SJCRH30 (cell line): ENCODE measurements at places on chromosomes 13 and 19. TPM values are rescaled to one million over a fixed set of nuclear protein-coding genes. Genes with fewer than 3 reads are reported as not detected.

DNA sequence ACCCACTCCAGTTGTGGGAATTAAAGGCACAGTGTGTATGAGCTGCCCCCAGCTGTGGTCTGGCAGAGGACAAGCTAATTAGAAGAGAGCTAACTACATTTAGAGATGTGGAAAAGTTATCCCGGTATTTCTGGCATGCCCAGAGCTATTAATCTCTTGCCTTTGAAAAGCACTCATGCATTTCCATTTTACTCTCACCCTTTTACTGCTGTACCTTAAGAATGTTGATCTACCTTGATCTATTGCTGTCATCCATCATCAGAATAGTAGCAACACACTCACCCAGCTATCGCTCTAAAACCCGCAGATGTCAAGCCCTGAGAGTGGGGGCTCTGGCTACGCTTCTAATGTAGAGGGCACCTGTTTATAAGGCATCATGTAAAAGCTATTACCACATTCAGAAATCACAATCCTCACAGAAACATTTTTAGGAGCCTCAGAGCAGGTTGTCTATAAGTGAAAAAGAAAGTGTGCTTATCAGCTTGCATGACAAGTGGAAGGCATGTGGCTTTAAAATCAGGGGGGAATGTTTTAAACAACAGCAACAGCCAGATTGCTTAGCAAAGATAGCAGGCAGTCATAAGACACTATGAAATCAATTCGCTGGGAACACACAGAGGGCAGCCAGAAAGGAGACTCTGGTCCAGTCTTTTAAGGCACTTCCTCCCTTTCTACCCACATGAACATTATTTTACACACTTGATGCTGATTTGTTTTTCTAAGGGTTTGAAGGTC, 224.2 kb upstream of the IRS2 start:
- no peak for DNase-seq

DNA sequence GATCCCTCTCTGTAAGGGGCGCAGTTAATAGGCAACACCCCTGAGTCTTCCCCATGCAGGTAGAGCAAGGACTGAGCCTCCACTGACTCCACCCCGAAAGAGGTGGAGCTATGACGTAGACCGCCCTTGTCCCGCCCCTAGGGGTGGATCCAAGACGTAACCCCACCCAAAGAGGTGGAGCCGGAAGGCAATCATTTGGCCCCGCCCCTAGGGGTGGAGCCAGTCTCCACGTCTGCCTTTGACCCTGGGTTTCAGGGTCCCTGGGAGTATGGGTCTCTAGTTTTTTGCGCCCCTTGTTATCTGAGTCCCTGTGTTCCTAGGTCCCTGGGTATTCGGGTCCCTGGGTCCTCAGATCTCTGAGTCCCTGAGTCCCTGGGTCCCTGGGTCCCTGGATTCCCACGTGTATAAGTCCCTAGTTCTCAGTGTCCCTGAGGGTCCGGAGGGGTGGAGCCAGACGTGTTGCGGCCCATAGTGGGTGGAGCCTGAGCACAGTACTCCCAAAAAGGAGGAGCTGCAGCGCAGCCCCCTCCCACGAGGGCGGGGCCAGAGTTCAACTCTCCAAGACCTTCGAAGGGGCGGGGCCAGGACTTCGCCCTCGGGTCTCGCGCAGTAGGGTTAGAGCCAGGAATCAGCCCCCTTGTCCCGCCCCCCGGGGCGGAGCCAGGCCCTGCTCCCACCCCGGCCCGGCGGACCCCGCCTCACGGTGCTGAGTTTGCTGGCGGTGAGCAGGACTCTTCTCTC, 5.3 kb downstream of the DENND1C start:
- DNase-seq, result peak; percentile 17

DNA sequence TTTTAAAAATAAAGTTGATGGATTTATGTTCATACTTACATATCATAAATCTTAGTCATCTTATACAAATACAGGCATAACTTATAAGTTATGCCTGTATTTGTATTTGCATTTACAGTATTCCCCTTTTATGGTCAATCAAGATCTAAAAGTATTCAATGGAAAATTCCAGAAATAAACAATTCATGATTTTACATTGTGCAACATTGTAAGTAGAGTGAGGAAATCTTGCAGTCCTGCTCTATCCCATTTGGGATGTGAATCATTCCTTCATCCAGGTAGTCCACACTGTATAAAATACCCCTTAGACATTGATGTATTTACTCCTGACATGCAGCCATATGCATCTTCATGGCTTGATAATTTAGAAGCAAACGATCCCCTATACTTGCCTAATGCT, 795.3 kb downstream of the SLITRK1 start:
- no peak for DNase-seq

DNA sequence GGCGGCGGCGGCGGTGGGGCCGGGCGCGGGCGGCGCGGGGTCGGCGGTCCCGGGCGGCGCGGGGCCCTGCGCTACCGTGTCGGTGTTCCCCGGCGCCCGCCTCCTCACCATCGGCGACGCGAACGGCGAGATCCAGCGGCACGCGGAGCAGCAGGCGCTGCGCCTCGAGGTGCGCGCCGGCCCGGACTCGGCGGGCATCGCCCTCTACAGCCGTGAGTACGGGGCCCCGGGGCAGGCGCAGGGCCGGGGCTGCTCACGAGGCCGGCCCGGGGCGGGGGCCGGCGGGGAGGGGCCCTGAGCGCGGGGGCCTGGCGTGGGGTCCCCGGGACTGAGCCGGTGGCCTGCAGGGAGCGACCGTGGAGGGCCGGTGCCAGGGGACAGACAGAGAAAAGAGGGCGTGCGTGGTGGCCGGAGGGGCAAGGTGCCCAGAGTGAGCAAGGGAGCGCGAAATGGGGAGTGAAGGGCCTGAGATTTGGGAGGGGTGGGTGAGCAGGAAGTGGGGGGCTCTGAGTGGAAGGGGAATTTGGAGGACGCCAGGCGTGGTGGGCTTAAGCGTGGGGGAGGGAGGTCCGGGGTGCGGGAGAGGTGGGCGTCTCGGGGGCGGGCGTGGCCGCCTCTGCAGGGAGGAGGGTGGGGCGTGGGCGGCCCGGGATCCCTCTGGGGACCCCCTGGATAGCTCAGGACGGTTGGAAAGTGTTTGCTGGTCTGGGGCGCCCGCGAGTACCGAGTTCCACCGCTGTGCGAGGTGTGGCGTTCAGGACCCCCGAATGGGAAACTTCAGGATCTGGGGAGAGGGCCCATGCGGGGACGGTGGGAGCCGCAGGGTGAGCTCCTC, 575 bp downstream of the CARM1 start:
- peak; percentile 52 for DNase-seq

DNA sequence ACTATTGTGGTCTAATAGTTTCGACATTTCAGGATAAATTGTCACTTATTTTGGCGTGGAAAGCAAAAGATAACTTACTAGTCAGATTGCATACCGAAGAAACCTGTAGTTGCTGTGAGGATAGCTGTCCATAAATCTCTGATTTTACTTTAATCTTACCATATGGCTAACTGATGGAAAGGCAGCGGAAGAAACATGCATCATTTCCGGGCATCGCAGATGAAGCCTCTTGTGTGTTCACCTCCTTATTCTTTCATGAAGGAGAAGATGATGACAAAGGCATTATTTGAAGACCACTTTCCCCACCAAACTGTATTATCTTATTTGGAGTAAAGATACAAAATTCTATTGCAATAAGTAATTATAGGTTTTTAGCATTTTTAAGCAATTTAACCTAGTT, 763.6 kb upstream of the SLITRK6 start:
- no peak for DNase-seq

- DNase-seq, result no peak
These were observed 18.8 kb downstream of the SMG9 start for GRCh38 chr19:43735957-43736356.

- no peak for DNase-seq
These were observed 33.5 kb upstream of the TMTC4 start for GRCh38 chr13:100707818-100708740.

DNA sequence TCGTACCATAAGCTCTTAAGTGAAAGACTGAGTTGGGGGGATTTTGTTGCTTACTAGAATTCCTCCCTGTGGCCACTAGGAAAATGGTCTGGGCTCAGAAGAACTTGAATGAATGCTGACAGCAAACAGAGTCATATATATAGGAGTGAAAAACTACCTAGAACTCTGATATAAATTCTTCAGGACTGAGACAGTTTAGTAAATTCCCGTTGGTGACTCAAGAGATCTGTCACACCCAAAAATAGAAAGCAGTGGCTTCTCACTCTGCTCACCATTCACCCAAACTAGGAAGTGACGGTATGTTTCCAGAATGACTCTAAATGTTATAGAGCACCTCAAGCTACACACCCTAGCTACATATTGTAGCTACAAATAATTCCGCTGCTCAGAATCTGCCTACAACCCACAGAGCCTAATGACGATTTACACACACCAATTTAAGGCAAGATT, 116.2 kb downstream of the TBC1D4 start:
- DNase-seq, result no peak

DNA sequence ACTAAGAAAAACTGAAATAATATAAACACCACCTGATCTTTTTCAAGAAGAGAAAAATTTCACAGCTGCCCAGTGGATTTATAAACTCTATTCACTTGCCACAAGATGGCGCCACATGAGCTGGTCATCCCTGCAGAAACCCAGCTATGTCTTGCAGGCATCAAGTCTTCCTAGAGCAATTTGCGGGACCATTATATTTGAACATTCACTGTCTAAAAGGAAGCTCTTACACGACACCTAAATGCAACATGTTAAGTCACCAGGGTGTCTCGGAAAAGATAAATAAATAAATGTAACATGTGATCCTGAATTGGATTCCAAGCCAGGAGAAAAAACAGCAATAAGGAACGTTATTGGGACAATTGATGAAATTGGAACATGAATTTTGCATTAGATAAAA, 20.3 kb upstream of the AKT2 start:
- peak; percentile 85 for DNase-seq

DNA sequence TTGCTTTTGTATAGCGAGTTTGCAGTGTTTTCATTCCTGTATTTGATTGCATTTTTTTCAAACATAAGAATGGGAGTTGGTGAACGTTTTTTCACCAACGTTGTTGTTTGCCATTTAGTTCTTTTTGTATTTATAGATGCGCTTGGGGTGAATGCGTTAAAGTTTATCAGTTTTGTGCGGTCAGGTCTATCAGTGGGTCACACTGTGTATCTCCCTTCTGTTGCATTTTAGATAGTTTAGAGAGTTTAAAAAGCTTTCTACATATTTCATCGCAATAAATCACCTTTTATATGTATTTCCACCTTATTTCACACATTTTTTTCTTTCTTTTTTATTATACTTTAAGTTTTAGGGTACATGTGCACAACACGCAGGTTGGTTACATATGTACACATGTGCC, 16.4 kb downstream of the OR7A5 start:
- DNase-seq, result no peak

DNA sequence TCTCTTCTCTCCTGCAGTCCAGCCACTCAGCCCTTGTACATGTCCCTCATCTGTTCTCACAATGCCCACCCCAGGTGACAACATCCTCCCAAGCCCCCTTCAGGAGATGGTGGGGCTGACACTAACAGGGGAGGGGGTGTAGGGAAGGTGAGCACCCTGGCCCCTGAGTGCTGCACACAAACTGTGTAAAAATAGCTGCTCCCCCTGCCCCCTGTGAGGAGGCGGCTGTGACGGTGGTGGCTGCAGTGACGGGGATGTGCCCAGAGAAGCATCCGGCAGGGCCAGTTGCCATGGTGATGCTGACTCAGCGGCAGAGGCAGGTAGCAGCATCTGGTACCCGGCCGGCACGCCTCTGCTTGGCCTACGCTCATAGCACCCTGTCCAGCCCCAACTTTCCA, 13.0 kb upstream of the JUND start:
- DNase-seq, result no peak

DNA sequence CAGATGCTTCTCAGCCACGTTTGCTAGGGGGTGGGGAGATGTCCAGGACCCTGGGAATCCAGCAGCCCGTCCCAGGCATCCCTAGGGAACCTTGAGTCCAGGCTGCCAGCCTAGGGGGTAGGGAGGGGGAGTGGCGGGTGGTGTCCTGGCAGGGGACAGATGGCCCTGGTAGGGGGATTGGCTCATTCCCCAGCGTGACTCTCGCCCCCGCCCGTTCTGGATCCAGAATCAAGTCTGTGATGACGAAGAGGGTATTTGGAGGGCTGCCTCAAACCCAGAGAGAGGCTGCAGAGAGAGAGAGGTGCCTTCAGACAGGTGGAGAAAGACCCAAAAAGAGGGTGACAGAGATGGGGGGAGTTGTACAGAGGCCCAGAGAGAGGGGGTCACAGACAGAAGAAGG, 4.1 kb downstream of the SLC17A7 start:
- no peak for DNase-seq

GRCh38 chr19:46210669-46211068, 18.9 kb upstream of the IGFL1 start:
- no peak for DNase-seq

- no peak for DNase-seq
These were observed 8.4 kb upstream of the ZNF433 start for GRCh38 chr19:12043752-12044422.

GRCh38 chr19:11587302-11587974, 9.8 kb upstream of the ZNF627 start:
- peak; percentile 73 for DNase-seq

DNA sequence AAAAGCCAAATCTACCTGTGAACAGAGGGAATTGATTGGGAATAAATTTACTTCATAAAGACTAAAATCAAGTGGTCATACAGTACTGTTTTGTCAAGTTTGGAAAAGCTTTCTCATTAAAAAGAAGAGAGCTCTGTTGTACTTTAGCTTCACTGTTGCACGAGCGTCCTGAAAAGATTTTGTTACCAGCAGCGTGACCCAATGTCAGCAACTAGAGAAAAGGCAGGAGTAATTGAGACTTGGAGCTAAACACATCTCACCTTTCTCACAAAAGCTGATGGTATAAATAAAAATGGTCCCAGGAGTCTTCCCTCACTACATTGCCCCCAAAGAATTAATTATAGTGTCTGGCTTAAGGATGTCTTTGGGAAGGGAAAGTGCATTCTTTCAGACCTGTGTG, 613.7 kb downstream of the OLFM4 start:
- no peak for DNase-seq

GRCh38 chr19:46924874-46925547, 64.2 kb downstream of the ARHGAP35 start:
- DNase-seq, result no peak

- no peak for DNase-seq
These were observed 38.9 kb downstream of the STOML3 start for GRCh38 chr13:38951525-38952313.

The FGF22 gene
- total RNA-seq, result not detected in 2 replicates

The ZNF582 gene
- total RNA-seq, result 2.5 and 3.3 TPM in 2 replicates

The VAV1 gene
- not detected in 2 replicates for total RNA-seq

The FPR3 gene
- total RNA-seq, result not detected in 2 replicates

The NLRP12 gene
- not detected in 2 replicates for total RNA-seq
